Neuronal stem cell (in vitro differentiated cells): ENCODE measurements at places on chromosomes 3 and 15.

GRCh38 chr15:85718271-85718971, 76.3 kb downstream of the KLHL25 start:
- DNase-seq = no peak
- H3K4me1 ChIP-seq = peaks cover 2% of the 10 kb centered on the region
- peaks cover 12% of the 10 kb centered on the region for H3K36me3 ChIP-seq
- H3K4me3 ChIP-seq = no peak overlapping the region
- H3K27me3 ChIP-seq = no peaks in the 10 kb centered on the region

GRCh38 chr3:135646873-135647272, 318.7 kb upstream of the PPP2R3A start:
- no peak overlapping the region for H3K27ac ChIP-seq
- no peaks in the 10 kb centered on the region for H3K36me3 ChIP-seq
- H3K27me3 ChIP-seq = no peaks in the 10 kb centered on the region
- no peak for DNase-seq

- no peak overlapping the region for H3K4me3 ChIP-seq
- H3K27ac ChIP-seq = no peak overlapping the region
- peaks cover 12% of the 10 kb centered on the region for H3K4me1 ChIP-seq
These were observed 82.8 kb downstream of the SEMA5B start for GRCh38 chr3:122944671-122945161.

DNA sequence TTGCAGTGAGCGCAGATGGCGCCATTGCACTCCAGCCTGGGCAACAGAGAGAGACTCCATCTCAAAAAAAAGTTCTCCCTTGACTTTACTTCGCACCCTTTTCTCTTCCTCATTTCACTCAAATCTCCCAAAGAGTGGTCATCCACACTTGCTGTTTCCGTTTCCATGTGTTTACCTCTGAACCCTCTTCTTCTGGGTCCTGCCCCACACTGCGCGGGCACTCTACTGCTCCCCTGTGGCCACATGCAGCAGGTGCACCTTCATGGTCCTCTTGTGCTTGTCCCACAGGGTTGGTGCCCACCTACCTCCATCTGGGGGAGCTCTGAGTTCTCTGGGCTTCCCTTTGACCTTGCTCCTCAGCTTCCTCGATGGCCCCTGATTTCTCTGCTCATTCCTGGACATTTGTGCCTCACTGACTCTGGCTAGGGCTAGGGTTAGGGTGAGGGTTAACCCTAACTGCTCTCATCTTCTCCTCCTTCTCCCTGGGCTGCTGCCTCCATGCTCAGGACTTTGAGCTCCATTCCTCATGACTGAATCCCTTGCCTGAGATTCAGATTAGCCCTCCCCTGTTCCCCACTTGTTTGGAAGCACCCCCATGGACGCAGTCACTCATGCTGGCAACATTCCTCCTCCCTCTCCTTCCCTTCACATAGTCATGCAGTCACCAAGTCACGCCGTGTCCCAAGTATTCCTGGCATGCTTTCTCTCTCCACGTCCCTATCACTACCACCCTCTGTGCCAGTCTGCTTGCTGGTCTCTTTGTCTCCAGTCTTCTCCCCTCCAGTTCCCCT, 26.6 kb upstream of the KY start:
- no peaks in the 10 kb centered on the region for H3K36me3 ChIP-seq
- peak; percentile 8 for DNase-seq
- H3K4me3 ChIP-seq = no peak overlapping the region

DNA sequence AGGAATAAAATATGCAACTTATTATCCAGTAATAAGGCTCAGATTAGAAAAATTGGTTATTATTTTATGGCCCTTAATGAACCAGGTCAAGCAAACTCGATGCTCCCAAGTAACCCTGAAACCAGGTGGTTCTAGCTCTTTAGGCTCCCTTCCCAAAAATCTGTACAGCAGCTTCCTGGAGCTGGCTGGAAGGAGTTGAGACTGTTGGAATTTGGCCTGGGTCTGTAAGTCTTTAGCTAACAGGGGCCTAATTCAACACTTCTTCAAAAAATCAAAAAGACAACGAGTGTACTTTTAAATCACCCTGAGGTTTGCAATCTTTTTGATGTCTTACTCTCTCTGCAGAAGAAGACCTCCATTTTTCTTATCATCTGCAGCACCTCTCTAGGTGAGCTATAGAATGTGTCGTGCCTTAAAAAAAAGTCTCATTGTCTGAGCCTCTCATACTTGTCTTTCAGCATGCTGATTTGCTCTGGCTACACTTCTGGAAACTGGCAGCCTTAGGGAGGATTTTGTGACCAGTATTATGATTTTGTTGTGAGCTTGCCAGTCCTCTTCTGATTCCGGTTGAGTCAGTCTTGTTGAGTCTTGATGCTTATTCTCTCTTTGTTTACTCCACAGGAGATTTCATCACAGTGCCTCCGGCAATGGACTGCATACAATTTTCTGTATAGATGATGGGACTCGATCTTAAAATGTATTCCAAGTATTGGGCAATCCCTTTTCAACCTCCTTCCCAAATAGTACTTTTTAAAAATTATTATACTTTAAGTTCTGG, 235.0 kb upstream of the KBTBD8 start:
- H3K4me3 ChIP-seq = no peak overlapping the region
- H3K4me1 ChIP-seq = no peaks in the 10 kb centered on the region
- no peak overlapping the region for H3K27ac ChIP-seq
- H3K36me3 ChIP-seq = no peaks in the 10 kb centered on the region
- DNase-seq = no peak
- H3K27me3 ChIP-seq = no peaks in the 10 kb centered on the region

GRCh38 chr3:190811775-190812480, 50.6 kb downstream of the GMNC start:
- no peak overlapping the region for H3K27ac ChIP-seq
- no peaks in the 10 kb centered on the region for H3K27me3 ChIP-seq
- peak; percentile 73 for DNase-seq
- no peak overlapping the region for H3K4me3 ChIP-seq
